Stimulated activated CD4-positive, alpha-beta T cell treated with anti-CD3 and anti-CD28 coated beads, TNF-alpha, amount 100 ng/mL, for 4 hours (primary cell): ENCODE measurements at places on chromosomes 16 and 17.

GRCh38 chr16:86549076-86549892 is 5.8 kb downstream of the MTHFSD start:
- DNase-seq, result no peak

DNA sequence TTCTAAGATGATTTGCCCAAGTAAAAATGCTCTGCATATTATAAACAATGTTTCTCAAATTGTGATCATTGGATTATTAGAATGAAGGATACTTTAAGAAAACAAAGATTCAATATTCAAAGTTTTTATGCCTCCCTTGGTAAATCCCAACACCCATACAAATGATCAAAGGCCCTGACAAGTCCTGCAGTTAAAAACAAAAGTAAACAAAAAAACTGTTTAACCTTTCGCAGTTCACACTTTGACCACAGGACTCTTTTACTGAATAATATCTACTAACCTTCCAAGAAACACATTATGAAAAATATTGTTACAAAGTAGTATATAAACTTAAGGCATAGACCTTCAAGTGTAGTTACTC is 365.9 kb upstream of the ZFHX3 start:
- DNase-seq, result no peak

DNA sequence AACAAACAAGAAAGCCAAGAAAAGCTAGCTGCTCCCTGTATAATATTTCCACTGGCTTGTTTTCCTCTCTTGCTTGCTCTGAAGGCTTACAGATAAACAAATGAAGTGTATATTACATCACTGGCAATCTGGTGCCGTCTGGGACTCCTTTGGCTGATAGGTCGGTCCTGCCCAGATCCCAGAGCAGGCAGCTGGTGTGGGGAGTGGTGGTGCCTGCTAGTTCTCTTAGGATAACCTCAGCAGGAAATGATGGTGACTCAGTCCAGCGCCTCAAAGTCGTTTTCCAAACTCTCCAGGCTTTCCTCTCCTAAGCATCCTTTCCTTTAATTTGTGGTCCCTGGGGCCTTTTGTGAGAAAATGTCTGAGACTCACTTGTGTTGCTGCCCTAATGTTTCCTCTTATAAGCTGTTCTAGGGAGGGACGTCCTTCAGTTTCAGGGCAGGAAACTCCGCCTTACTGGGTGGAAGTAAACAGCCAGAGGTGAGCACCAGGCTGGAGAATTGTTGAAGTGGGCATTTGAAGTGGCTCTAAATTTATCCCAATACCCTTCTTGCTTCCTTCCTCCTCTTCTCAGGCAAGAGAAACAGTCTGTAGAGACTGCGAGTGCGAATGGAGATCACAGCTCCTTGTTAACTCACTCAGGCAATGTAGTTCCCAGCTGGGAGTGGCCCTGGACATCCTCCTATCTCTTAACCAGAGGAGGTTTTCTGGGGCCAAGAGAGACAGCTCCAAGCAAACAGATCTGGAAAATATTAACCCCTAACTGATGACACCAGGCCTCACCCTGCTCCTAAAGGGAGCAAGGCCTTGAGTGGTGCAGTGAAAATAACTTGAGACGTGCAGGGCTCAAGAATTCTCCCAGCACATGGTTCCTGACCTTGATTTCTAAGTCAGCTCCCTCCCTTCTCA is 34.9 kb downstream of the CD300LF start:
- DNase-seq, result no peak

DNA sequence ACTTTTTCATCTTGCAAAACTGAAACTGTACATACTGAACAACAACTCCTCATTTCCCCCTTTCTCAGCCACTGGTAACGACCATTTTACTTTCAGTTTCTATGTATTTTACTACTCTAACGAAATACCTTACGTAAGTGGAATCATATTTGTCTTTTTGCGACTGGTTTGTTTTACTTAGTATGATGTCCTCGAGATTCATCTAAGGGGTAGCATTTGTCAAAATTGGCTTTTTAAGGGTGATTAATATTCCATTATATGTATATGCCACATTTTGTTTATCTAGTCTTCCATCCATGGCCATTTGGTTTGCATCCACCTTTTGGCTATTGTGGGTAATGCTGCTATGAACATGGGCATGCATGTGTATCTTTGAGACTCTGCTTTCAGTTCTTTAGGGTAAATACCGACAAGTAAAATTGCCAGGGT is 10.4 kb downstream of the KPNB1 start:
- no peak for DNase-seq

DNA sequence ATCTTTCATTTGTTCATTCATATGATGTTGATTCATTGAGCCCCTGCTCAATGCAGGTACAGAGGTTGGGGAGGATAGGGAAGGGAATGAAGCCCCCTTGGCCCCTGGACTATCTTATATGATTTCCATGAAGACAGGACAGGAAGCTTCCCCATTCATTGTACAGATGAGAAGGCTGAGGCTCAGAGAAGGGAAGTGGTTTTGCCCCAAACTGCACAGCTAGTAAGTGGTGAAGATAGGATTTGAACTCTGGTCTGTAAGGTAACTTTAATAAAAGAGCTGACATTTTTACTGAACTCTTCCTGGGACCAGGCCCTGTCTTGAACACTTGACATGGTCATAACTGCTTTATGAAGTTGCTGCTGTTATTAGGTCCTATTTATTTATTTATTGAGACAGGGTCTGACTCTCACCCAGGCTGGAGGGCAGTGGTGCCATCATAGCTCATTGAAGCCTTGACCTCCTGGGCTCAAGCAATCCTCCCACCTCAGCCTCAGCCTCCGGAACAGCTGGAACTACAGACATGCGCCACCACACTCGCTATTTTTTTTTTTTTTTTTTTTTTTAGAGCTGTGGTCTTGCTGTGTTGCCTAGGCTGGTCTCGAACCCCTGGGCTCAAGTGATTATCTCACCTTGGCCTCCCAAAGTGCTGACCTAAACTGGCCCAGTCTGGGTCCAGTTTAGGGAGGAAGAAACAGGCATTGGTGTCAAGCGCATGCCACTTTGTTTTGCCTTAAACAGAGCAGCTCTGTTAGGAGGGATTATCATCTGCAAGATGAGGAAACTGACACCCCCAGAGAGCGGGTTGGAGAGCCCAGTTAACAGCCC is 5.0 kb downstream of the CTF1 start:
- DNase-seq, result no peak

DNA sequence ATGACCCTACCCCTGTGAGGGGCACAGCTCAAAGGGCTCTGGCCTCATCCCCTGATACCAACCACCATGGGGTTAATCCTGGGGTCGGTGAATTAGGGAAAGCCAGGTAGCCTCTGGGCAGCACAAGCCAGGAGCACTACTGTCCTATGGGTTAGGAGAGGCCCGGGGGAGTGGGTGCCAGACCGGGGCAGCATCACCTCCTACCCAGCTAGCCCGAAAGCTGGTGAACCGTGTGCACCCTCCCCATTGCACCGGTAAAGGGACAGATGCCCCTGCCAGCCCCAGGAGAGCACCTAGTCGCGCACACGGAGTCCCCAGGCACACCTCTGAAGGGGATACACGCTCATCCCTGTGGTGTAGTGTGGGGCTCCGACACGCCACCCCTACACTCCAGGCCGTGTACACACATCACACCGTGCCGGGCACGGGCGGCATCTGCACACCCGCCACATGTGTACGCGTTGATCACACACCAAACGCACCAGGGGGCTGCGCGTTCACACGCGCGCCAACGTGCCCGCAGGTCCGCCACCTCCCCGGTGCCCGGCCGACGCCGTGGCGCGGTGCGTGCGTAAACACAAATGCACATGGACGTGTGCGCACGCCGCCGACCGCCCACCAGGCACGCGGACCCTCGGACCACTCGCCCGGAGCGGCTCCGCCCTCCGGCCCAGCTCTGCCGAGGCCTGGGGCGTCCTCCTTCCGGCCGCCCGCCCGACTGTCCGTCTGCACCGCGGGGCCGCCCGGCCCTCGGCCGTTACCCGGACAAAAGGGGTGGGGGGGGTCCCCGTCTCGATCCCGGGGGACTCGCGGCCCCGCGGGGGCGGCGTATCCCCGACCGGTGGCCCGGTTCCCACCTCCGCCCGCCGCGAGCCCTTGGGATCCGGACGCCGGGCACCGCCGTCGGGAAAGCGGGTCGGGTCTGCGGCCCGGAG is 785 bp downstream of the UBALD1 start:
- DNase-seq, result no peak

DNA sequence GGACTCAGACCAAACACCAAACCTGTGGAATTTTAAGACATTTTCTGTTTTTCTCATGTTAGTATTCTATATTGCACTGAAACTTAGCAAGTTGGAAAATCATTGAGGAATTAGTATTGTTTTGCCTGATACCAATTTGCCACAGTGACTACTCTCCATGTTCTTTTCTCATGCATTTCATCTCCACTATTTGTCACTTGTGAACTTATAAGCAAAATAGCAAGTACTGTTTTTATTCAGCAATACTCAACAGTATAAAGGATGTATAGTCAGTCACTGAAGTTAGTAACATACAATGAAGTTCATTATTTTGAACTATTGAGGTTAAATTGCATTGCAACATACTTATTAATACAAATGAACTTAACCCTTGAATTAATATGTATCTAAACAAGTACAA is 5.8 kb upstream of the VPS35L start:
- no peak for DNase-seq

GRCh38 chr17:21076242-21076641 is 33.4 kb upstream of the USP22 start:
- no peak for DNase-seq

- DNase-seq, result no peak
Measured at GRCh38 chr17:7849751-7850504, 4.9 kb upstream of the TMEM88 start.

- DNase-seq, result no peak
Measured at GRCh38 chr16:49013727-49014080, 267.9 kb downstream of the CBLN1 start.

GRCh38 chr16:62089715-62090114 is 53.5 kb upstream of the CDH8 start:
- no peak for DNase-seq

DNA sequence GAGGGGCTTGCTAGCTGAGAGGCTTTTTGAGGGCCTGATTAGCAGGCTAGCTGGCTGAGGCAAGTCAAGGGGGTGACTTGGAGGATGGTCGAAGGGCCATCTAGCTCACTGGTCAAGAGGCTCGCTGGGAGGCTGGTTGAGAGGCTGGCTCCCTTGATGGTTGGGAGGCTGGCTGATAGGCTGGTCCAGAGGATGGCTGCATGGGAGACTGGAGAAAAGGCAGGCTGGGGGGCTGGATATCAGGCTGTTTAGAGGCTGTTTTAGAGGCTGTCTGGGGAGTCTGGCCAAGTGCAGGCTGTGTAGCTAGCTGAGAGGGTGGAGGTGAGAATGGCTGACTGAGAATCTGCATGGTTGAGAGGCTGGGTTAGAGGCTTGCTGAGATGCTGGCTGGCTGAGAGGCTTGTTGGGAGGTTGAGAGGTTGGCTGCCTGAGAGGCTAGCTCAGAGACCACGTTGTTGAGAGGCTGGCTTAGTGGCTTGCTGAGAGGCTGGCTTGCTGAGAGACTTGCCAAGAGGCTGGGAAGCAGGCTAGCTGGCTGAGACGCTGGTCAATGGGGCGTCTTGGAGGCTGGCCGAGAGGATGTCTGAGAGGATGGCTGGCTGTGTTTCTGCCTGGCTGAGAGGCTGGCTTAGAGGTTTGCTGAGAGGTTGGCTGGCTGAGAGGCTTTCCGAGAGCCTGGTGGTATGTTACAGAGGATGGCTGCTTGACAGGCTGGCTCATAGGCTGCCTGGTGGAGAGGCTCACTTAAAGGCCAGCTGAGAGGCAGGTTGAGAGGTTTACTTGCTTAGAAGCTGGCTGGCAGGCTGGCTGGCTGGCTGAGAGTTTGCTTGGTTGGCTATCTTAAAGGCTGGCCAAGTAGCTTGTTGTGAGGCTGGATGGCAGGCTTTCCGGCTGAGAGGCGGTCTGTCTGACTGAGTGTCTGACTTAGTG is 36.6 kb upstream of the ACSM2B start:
- no peak for DNase-seq

- DNase-seq, result no peak
Measured at GRCh38 chr16:10538583-10538982, 41.8 kb downstream of the EMP2 start.

DNA sequence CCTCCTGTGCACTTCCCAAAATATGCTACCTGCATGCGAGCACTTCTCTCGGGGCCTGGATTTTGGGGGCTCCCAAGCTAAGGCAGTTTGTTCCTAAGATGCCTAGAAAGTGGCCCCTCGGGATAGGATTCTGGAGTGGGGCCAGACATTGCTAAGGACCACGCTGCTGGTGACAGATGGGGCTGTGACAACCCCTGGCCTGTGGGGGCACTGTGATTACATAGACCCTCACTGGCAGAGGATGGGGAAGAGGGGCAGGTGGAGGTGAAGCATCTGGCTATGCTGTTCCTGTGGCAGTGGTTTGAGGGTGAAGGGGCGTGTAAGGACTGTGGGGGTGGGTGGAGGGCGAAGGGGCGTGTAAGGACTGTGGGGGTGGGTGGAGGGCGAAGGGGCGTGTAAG is 128.4 kb downstream of the ENGASE start:
- DNase-seq, result no peak

DNA sequence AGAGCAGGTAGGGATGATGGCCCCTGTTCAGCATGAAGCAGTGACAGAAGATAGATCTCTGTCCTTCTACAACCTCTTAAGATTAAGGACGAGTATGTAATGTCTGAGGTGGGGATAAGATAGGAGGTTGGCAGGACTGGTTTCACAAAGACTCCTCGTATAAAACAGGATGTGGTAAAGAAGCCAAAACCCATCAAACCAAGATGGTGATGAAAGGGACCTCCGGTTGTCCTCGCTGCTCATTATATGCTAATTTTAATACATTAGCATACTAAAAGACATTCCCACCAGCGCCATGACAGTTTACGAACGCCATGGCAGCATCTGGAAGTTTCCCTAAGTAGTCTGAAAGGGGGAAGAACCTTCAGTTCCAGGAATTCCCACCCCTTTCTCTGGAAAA is 27.3 kb downstream of the MIS12 start:
- no peak for DNase-seq

- DNase-seq, result no peak
Measured at GRCh38 chr17:39679521-39680192, 8.2 kb downstream of the PGAP3 start.

DNA sequence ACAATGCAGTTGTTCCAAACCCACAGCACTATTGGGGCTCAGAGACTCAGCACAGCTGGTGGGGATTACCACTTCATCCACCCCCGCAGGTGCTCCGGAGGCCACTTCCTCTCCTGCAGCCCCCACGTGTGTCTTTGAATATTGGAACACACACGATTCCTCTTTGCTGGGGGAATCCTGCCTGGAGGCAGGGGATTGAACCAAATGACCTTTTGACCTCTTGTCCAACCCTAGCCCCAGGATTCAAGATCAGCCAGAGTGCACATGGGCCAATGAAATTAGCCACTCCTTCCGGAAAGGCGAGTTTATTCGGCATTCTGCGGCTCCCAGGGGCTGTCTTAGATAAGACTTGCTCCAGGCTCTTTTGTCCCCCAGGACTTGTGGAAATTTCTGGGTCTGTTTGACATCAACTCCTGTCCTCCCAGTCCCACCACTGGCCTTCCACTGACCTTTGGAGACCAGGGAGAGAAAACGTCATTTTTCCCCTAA is 350.2 kb downstream of the FOXL1 start:
- no peak for DNase-seq

GRCh38 chr17:42188749-42189650 is 3.7 kb upstream of the HCRT start:
- no peak for DNase-seq

DNA sequence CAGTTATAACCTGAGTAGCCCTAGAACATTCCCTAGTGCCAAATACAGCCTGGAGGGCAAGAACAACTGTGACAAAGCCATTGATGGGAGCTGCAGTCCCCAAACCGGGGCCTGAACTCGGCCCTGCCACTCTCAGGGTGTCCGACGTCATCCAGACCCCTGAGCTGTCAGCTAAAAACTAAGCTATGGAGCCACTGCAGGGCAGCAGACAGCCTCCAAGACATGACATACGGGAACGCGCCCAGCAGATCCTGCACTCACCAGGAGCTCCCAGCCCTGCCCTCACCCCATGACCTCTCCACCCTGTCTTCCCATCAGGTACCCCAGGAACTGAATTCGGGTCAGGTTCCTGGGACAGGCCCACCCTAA is 28.4 kb downstream of the KDM8 start:
- no peak for DNase-seq
